A172 (cell line): ENCODE measurements at places on chromosomes 13 and 19. TPM values are rescaled to one million over a fixed set of nuclear protein-coding genes. Genes with fewer than 3 reads are reported as not detected.

Gene CRLF1
- total RNA-seq: 29.3 and 55.9 TPM in 2 replicates

GRCh38 chr13:73948848-73949529, 185.2 kb downstream of the KLF12 start:
- no peak for DNase-seq

Gene TIMM13
- total RNA-seq: 85.0 and 110 TPM in 2 replicates

- peak; percentile 69 for DNase-seq
Observed at GRCh38 chr19:1045247-1045603, 5.3 kb downstream of the ABCA7 start.

Gene CLEC4G
- not detected in 2 replicates for total RNA-seq

GRCh38 chr19:45489216-45489855, 7.5 kb downstream of the RTN2 start:
- DNase-seq: no peak

DNA sequence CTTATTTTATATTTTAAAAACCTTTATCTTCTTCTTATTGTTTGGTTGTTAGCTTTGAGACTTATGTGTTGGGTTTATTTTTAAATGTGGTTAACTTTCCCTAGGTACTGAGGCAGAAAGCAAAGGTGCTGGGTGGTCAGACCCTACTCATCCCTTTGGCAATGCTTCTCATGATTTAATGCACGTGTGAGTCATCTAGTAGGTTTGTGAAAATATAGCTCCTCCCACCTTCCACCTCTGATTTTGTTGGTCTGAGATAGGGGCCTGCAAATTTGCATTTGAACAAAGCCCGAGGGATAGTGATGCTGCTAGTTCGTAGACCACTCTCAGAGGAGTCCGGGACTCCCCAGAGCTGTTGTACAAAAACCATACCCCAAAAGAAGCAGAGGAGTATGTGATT, 771.3 kb upstream of the ARGLU1 start:
- DNase-seq: peak; percentile 27

- no peak for DNase-seq
Observed at GRCh38 chr19:19423322-19423721, 17.8 kb downstream of the GATAD2A start.

Gene ZNF569
- total RNA-seq: 2.9 and 5.2 TPM in 2 replicates

- DNase-seq: no peak
Observed at GRCh38 chr19:15897738-15898276, at the start of gene CYP4F2. Gene CYP4F2 (minus strand): TSS chr19:15898074. CDS start chr19:15897611, 463 bp downstream.

DNA sequence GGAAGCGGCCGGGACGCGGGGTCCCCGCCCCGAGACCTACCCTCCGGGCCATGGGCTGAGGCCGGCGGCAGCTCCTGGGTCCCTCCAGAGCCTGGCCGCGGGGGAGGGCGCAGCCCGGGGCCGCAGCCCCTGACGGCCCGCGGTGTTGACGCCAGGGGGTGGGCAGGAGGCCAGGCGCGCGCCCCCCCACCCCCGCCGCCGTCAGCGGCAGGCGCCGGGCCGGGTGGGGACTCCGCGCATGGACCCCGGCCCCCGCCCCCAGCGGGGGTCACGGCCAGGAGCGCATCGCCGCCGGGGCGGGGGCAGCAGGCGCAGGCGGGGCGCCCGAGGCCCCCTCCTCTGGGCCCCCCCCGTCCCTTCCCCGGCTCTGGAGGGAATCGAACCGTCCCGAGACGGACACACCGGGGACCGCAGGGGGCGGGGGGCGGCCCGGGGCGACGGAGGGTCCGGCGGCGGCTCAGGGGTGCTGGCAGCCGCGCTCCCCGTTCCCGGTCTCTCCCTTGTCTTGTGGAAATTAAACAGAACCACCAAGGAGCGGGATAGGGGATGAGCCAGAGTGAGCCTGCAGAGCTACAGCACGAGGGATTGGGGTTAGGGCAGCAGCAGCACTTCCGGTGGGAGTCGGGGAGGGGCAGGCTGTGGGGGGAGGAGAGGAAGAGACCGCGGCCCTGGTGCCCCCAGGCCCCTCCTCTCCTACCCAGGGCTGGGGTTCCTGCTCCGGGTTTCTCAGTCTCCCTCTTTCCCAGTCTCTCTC, at the start of gene MEIS3:
Gene MEIS3, minus strand, starts transcription at position 498 of the 754 bp plus-strand sequence. Its CDS starts 446 bp downstream, at position 52.
- DNase-seq: no peak

DNA sequence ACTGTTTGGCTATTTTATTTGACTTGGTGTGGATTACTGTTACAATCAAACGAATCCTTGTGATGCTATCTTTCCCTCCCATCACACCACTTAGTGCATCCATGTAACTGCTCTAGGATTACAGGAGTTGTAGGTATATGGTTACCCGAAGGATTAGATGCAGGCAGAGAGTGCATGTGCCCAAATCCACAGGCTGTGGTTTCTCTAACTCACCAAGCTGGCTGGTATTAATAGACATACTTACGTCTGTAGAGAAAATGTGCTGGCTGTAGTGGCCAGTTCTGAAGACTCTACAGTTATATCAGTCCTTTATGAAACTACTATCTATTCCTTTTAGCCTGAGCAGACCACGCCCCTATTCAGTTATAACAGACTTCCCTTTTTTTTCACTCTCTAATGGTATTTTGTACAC, 1.1 kb upstream of the HMGB1 start:
- peak; percentile 33 for DNase-seq

GRCh38 chr13:55566334-55566733, 1574.4 kb upstream of the PRR20A start:
- DNase-seq: no peak

- DNase-seq: no peak
Observed at GRCh38 chr13:19767966-19768365, 14.8 kb downstream of the PSPC1 start.
